Globus pallidus (tissue), 1 donor: ENCODE measurements at places on chromosomes 11 and 22.

- no peak for DNase-seq
These were observed 114.2 kb upstream of the TP53AIP1 start for GRCh38 chr11:129056916-129057315.

- DNase-seq = no peak
These were observed 78.2 kb downstream of the FBLN1 start for GRCh38 chr22:45580726-45581381.

DNA sequence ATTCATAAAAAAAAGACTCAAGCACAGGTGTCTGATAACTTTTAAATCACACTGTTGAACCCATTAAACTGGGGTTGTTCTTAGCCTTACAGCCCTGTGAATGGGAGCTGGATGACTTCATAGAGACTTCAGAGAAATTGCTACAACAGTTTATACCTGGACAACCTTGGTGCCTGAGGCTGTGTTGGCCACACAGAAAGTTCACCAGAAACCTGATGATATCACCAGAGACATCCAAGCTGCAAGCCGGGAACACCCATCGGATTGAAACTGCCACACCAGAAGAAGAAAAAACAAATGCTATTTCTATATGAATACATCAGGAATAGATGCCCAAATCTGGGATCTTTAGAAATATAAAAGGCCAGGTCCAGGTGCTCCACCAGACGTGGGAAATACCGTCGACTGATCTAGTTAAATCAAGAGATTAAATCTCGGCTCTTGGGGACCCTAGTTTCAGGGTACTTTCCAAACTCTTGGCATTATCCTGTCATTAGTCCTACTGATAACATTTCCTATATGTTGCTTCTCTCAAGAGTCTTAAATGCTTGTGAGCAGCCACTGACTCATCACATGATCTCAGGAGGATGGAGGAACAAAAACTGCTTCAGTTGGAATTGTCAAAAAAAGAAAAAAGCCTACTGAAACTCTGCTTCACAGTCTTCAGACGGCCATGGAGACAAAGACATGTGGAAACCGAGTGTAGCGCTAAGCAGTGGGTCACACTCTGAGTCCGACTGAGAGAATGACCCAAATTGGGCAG lies 28.6 kb upstream of the APOL5 start:
- DNase-seq = no peak

DNA sequence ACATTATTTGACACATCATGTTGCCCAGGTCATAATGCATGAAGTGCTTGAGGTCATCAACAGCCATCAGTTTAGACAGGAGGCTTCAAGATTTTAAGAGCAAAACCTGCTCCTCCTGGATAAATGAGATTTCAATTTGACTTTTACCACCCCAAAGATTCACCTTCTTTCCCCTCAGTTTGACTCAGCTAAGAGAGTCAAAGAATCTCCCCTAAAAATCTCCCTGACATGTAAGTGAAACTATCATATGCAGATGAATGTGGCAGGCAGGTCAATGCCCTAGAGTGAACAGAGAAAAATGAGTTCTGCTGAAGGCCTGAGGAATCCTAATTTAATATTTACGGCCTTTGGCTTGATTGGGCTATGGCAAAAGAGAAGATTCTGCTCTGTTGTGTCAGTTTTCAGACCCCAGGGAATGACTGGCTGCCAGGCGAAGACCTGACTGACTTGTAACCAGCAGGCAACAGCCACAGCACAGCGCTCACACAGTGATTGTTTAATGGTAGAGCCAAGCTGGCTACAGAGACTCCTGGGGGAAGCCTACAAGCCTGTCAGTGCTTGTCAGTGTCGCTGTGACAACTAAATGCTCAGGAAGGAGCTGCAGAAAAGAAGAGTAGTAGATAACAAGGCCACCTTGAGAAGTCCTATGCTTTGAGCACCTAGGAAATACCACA lies 491.2 kb upstream of the LRRC4C start:
- DNase-seq = no peak

DNA sequence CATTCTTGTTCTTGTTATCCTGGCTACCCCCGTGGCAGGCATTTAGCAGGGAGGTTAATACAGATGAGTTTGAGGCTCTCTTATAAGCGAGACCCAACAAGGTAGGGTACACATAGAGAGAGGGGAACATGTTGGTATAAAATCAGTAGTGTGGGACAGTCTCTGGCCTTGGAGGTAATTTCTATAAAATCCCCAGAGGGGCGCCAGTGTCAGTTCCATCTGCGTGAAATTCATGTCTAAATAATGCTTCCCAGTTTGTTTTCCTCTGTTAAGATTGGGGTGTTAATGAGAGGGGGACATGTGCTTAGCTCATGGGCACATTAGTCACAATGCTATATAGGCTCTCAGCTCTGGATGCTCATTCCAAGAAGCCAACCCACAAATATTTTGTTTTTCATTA lies 150.7 kb downstream of the MYO18B start:
- no peak for DNase-seq

DNA sequence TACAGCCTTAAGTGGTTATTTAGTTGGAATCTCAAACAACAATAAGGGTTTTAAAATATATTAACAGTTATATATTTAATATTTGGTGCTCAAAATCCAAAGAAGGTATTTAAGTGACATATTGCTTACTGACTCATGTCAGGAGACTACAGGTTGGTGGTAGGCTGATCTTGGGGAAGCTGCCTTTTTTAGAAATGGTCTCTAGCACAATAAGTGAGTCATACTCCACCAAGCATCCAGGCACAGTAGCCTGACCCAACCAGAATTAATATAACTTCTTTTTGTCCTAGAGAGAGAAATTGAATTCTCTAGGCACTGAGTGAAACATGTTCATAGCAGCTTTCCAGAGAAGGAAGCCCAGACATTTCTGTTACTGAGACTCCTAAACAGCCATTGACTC lies 868.5 kb upstream of the TENM4 start:
- DNase-seq = no peak

- DNase-seq = no peak
These were observed 39.7 kb upstream of the CCDC89 start for GRCh38 chr11:85725510-85726258.

- no peak for DNase-seq
These were observed 628.7 kb downstream of the NTM start for GRCh38 chr11:131999084-131999483.

DNA sequence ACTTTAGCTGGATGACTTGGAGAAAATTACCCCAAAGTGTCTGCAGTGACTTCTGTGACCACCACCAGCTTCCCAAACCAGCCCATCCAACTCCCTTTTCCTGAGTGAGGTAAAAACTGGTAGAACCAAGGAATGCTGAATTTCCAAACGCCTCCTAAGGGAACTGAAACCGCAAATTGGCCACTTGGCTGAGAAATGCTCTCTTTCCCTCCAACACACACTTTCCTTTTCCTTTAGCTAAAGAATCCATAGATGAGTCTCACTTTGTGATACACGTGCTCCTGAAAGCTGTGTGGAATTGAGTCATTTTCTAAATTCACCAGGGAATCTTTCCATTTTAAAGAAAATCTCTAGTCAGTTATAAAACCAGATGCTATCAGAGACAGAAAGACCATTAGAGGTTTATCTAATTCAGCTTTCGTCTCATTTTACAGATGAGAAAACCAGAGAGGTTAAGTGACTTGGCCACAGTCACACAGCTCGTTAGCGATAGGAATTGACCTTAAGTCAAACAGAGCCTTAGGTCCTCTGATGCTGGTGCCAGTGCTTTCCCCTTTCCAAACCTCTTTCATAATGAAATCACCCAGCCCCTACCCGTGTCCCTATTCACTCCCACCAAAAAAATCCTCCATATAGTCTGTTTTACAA lies 137.2 kb downstream of the COMMD9 start:
- DNase-seq = no peak

- DNase-seq = peak; percentile 73
These were observed 27.3 kb downstream of the FAM118A start for GRCh38 chr22:45336971-45337431.

GRCh38 chr11:112630496-112630895 lies 330.7 kb upstream of the NCAM1 start:
- DNase-seq = no peak
